Lower leg skin (tissue), 4 donors: ENCODE measurements at places on chromosomes 13 and 19.

DNA sequence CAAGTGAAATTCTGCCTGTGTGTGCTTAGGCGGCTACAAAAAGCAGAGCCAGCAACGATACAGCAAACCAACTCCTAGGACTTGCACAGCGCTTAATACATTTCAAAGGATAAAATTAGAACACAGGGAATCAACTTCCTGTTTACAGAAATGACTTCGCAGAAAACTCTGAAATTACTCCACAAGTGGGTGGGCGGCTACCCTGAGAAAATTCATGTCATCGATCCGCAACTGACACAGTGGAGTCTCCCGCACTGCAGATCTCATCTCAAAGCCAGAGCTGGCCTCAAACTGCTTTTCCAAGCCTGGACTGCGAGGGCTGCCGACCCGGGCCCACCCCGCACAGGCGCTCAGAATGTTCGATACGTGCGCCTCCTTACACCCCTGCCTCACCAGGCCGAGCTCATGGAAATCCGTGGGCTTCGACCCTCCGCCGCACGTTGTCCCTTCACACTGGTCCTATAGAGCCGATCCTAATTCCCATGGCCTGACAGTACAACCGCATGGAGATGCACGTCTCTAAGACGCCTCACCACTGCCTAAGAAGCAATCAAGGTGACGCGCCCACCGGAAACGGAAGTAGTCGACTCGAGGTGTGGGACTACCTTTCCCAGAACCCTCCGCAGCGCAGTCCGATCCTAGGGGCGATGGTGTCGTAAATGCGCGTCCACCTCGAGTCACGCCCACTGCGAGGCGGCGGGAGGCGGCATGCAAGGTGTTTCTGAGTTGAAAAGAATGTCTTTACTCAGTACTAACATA is at the start of gene ZNF229:
Gene ZNF229 (minus strand): TSS at position 557 of the 759 bp plus-strand sequence. CDS start 5,625 bp downstream, outside the sequence.
- DNase-seq, result peak; percentile 90

GRCh38 chr13:96089749-96090239 is at the start of gene HS6ST3:
Gene HS6ST3, plus strand, starts transcription at chr13:96090107.
- DNase-seq, result no peak

DNA sequence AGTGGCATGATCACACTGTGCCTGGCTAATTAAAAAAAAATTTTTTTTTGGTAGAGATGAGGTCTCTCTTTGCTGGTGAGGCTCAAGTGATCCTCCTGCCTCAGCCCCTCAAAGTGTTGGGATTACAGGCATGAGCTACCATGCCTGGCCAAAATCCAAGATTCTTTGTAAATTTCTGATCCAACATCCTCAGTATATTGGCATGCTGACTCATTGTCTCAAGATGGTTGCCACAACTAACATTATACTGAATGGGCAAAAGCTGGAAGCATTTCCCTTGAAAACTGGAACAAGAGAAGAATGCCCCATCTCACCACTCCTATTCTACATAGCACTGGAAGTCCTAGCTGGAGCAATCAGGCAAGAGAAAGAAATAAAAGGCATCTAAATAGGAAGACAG is 100.0 kb downstream of the KLF5 start:
- no peak for DNase-seq

- no peak for DNase-seq
These were observed 4.1 kb downstream of the SOX21 start for GRCh38 chr13:94708031-94708859.

DNA sequence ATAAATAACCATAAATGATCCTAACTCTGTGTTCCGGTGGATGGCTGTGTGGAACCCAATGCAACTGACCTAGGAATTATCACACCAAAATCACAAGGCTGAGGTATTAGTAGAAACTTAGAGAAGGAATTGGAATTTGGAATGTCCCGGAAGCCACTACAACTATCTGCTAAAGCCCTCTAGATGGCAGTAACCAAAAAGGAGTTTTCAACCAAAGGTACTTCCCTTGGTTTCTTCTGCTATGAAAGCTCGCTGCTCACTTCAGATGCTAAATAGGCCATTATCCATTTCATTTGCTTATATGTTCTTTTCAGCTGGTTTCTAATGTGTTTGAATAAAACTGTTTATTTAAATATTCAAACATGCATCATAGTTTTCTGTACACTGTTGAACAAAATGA is 1589.1 kb upstream of the SPRY2 start:
- no peak for DNase-seq
